ENCODE measurements at places on chromosomes 7 and 10. TPM values are rescaled to one million over a fixed set of nuclear protein-coding genes. Genes with fewer than 3 reads are reported as not detected.

DNA sequence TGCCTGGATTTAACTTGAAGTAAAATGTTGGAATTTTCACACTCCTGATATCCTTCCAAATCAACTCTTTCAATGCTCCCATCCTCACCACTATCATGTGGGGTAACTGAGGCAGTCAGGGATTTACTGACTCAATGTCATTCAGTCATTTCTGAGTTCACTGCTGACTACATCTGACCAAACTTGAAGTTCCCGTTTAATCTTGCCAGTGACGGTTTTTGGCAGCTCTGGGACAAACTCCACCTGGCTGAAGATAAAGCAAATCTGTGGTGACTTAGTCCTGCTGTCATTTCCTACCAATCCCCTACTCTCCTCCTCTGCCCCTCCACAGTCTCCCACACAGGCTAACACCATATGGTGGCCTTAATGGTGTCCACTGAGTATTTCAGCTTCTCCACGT, 22.7 kb upstream of the ACSM6 start:
- DNase-seq, result no peak

DNA sequence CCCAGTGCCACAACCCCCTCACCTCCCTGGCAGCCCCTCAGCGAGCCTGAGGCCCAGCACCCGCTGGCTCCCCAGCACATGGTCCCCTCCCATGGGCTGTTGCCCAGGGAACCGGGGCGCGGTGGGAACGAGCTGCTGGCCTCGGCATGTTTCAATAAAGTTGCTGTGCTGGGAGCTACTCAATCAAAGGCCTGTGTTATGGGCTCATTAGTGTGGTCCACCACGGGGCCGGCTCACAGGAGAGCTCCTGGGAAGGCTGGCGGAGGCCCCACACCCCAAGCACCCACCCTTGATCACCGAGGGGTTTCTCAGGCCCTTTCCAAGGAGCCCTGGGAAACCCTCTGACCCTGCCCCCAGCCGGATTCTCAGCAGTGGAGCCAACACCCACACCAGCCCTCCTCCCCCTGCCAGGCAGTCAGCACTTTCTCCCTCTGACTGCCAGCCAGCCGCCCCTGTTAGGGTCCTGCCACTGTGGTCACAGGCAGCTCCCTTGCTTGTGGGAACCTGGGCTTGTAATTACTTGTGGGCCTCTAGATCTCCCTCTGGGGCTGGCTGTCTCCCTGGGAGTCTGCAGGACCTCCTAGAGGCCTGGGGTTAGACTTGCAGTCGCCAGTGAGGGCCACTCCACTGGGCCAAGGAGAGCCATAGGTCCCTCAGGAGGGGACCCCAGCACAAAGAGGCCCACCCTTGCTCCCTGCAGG, 24.8 kb upstream of the TRIM8 start:
- DNase-seq, result no peak

DNA sequence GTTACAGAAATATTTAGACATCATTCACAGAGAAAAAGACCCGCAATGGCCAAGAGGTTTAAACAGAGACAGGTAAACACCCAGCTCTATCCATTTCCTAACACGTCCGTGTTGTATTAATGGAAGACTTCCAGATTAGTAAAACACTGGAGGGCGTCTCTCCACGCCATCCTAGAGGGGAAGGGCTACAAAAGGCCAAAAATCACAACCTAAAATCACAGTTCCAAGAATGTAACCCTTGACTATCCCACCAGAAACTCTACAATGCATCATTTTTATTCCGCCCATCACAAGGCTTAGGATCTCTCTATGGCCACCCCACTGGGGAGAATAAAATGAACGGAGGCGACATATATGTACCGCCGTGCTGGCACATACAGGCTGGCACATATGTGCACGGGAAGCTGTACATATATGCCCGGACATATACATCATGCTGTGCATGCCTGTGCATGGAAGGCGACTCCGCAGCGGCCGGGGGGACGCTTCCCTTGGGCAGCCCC, 734 bp downstream of the PCLO start:
- DNase-seq, result no peak

DNA sequence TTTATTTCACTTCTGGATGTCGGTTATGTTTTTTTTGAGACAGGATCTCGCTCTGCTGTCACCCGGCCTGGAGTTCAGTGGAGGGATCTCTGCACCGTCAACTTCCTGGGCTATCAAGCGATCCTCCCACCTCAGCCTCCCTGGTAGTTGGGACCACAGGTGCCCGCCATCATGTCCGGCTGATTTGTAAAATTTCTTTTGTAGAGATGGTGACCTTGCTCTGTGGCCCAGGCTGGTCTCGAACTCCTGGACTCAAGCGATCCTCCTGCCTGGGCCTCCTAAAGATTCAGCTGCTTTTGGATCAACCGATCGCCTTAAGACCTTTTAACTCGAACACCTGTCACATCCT, 606 bp upstream of the RABGEF1 start:
- DNase-seq, result no peak

GRCh38 chr7:22588351-22588750, 88.4 kb upstream of the STEAP1B start:
- DNase-seq, result no peak

DNA sequence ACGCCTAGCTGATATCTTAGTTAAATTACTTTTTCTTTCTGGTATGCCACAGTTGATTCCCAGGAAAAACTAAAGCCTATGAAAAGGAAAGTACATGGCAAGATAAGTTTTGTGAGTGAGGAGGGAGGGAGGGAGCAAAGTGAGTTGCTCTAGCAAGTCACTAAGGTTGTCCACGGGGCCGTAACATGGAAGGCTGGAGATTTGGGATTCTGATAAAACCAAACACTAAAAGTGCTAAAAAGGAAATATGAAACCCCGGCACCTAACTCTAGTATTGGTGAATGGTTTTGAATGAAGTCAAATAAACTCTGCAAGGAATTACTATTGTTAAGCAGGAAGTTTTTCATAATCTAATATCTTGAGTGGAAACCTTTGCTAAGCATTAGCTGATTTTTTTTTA, 1.7 kb downstream of the AGR2 start:
- no peak for DNase-seq

DNA sequence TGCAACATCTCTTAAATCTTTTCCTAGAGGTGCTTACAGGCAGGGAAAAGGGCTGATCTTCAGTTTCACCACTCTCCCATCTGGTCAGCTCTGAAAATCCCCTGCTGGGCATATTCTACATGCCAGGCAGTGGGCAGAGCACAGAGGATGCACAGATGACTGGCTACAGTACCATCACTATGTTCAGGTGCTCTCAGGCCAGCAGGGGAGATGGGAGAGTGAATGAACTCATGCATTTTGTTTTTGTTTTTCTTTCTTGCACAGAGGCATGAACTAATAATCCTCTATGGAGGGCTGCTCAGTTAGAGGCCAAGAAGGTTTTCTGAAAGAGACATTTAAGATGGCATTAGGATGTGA, 19.3 kb downstream of the ELMO1 start:
- DNase-seq, result no peak

DNA sequence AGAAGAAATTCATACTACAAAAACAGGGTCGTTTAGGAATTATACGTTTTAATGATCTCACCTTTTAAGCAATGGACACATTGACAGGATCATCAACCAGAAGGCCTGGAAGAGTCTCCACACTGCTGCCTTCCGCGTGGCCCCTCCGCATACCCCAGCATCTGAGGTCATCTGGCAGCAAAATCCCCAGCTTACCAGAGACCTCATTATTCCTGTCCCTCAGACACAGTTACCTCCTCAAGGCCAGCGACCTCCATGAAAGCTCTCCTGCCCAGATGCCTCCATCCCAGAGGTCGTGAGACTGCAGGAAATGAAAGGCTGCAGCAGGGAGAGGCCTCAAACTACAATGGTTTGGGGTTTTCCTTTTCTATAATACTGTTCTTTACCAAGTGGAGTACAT, 14.8 kb upstream of the GSAP start:
- no peak for DNase-seq

DNA sequence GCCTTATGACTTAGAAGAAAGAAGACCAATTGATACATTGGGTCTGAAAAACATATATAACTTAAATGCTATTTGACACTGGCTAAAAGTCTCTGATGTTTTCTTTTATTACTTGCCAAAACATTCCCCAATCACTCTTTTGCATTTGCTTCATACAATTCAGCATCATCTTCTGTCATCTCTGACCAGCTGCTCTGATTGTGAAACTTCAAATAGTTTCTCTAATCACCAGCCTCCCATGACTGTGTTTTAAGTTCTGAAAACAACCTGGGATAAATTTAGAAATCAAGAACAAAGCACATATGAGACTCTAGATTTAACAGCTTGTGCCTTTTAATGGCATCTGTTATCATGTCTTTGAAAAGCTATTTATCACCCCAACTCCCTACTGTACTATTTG, 208.4 kb upstream of the KCND2 start:
- peak; percentile 10 for DNase-seq

- DNase-seq, result peak; percentile 7
Observed at GRCh38 chr10:125538947-125539731, 143.8 kb downstream of the TEX36 start.

GRCh38 chr7:138077809-138078208, 1.6 kb downstream of the AKR1D1 start:
- no peak for DNase-seq

DNA sequence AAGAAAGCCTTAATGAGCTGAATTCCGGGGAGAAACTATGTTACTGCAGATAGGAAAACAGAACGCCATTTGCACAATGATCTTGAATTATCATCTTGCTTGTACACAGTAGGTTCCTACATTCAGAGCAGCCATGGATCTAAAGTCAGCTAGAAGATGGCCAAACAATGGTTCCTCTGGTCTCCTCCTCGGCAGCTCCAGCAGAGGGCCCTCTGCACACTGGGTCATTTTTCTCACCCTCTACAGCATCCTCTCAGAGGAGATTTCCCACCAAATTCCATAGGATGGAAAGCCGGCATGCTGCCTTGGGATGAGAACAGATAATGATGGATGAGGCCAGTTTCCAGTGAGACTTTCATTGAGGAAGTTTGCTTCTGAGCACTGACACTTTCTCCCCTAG, 308.5 kb upstream of the NFE2L3 start:
- no peak for DNase-seq

DNA sequence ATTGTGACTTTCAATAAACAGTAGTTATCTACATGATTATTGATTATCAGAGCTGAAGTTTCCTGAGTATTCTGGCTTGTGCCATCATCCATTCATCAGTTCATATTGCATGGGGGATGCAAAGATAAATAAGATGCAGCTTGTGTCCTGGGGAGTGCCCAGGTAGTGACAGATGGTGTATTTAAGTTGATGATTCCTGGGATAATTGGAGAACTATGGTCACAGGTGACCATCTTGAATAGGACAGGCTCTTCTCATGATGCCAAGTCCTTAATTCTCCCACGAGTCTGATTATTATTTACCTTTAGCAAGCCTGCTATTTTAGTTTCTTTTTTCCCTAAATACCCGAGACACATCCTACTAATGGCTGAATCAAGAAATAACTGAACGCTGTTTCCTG, 64.9 kb downstream of the PLPP4 start:
- no peak for DNase-seq

GRCh38 chr7:135758531-135758932, 9.9 kb upstream of the FAM180A start:
- no peak for DNase-seq

GRCh38 chr7:48085942-48086341, 3.1 kb upstream of the UPP1 start:
- no peak for DNase-seq

The FAM25C gene
- total RNA-seq, result 36.4 TPM

The SFTPA1 gene
- not detected for total RNA-seq

The TEX36 gene
- total RNA-seq, result not detected

The LRIT1 gene
- not detected for total RNA-seq

The ANXA8L1 gene
- 1.0 TPM for total RNA-seq

The SLC26A4 gene
- 0.25 TPM for total RNA-seq

The STAM gene
- 29.6 TPM for total RNA-seq

The SPDYE16 gene
- not detected for total RNA-seq

The BLNK gene
- total RNA-seq, result 0.55 TPM
